Right lobe of liver (tissue), 6 donors: ENCODE measurements at places on chromosomes 13 and 19. TPM values are rescaled to one million over a fixed set of nuclear protein-coding genes. Genes with fewer than 3 reads are reported as not detected.

The PEG3 gene
- 3.0 TPM for total RNA-seq

The ZNF564 gene
- total RNA-seq: 5.2 TPM

- H3K36me3 ChIP-seq: no peaks in the 10 kb centered on the region
- DNase-seq: no peak
- no peak overlapping the region for H3K27ac ChIP-seq
- no peaks in the 10 kb centered on the region for H3K27me3 ChIP-seq
- no peaks in the 10 kb centered on the region for H3K4me1 ChIP-seq
- no peak overlapping the region for H3K4me3 ChIP-seq
These were observed 69.5 kb upstream of the ZDHHC20 start for GRCh38 chr13:21528616-21529015.

DNA sequence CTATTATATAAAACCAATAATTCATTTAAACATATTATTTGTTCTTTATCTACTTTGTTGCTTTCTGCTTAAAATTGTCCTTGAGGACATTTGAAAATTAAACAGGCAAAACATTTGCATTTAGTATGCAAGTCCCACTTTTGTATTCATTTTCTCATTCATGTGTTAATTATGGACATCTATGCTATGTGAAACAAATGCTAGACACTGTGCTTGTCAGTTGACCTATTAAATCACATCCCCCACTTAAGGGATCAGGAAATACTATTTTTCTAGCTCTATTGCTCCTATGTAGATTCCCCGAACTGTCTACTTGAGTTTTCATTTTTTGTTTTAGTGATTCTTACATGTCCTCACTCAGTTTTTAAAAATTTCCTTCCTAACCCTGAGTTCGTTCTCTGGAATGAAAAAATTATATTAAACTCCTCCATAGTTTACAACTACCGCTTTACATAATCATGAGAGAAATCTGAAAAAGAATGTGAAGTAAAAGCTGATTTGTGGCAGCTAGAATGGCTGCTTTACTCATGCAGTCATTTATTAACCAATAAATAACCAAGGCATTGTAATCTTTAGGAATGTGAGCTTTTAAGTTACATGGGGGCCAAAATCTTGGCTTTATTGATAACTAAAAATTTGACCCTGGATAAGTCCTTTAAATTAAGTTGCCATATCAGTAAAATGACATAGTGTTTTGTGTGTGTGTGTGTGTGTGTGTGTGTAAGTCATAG is 188.5 kb downstream of the LIG4 start:
- no peaks in the 10 kb centered on the region for H3K27me3 ChIP-seq
- H3K27ac ChIP-seq: no peak overlapping the region
- no peaks in the 10 kb centered on the region for H3K36me3 ChIP-seq
- DNase-seq: no peak
- no peaks in the 10 kb centered on the region for H3K4me1 ChIP-seq
